Nucleus accumbens (tissue), 56 donors: ENCODE measurements at places on chromosomes 11 and 22.

DNA sequence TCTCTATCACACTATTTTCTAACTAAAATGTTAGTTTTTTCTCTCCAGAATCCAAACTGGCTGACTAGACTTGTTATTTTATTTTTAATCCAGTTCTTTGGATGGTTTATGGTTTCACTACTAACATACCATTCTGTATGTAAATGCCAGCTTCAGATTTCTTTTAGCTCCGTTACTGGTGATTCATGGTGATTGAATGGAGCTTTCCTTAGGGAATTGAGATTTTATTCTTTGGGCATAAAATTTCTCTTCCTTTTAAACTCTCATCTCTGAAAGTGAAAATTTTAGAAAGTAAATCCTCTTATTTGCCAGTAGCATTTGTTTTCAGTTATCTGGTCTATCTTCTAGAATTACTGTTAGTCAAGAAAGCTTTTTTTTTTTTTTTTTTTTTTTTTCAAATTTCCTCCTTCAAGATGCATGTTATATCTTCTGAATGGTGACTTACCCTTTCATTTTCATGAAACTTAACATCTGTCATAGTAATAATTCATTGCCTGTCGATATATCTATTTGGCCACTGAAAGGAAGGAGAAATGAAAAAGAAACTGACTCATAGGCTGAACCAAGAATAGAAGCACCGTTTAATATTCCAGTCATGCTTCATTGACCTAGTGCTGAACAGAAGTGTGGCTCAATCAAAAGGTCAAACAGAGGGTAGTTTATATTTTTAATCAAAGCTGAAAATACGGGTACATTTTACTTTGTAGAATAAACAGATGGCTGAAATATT, 6.4 kb downstream of the ENDOD1 start:
- DNase-seq: no peak

DNA sequence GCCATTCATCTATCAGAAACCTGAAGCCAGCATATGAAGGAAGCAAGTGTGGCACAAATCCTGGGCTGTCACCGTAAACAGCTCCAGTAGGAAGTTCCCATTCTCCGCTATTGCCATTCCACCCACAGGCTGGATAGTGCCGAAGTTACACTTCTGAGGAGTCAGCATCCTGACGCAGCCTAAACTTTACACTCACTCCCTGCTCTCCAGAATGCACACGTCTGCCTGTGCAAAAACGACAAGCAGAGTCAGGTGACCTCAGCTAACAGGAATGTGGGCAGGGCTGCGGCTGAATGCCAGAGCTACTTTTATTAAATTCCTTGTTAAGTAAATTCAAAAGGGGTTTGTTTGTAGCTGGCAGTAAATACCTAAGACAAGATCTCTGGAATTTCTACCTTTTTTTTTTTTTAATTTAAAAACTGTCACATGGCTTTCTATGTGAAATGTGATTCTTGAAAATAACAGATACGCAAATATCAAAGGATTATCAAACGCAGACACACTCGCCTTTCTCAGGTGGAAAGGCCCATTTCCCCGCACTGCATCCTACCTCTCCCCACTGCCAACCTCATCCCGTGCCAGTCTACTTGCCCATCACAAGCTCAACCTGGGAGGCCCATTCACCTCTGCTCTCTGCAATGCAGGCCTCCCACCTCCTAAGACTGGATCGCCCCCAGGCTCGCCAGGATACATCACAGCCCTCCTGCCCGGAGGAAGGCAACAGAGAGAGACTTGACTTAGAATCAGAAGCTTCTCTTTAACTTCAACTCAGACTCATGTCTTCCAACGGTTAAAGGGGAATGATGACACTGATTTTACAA, 33.5 kb downstream of the NFRKB start:
- DNase-seq: no peak

DNA sequence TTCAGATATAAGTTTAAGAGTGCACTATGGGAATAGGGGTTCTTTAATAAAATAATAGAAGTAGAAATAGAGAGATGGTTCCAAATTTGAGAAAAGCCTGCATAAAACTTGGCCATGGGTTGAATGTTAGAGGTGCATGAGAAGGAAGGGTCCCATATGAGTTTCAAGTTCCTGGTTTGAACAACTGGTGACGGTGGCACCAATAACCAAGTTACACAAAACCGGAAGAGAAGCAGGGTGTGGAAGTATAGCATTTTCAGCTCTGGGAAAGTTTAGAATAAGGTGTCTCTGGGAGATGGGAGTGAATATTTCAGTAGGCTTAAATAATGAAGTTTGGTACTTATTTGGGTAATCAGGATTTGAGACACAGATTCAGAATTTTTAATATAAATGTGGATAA, 2.4 kb downstream of the CASP1 start:
- no peak for DNase-seq

GRCh38 chr22:48740731-48741405, 1086.8 kb downstream of the BRD1 start:
- no peak for DNase-seq

- DNase-seq: no peak
Measured at GRCh38 chr11:61079416-61080150, 22.7 kb upstream of the CD5 start.

GRCh38 chr22:37887584-37888378, 18.3 kb upstream of the MICALL1 start:
- DNase-seq: peak; percentile 45

- no peak for DNase-seq
Measured at GRCh38 chr22:38718414-38718813, 12.7 kb downstream of the GTPBP1 start.

GRCh38 chr11:110984147-110984546, 261.4 kb upstream of the POU2AF2 start:
- DNase-seq: no peak

- no peak for DNase-seq
Measured at GRCh38 chr11:72352859-72353551, 81.3 kb downstream of the CLPB start.

DNA sequence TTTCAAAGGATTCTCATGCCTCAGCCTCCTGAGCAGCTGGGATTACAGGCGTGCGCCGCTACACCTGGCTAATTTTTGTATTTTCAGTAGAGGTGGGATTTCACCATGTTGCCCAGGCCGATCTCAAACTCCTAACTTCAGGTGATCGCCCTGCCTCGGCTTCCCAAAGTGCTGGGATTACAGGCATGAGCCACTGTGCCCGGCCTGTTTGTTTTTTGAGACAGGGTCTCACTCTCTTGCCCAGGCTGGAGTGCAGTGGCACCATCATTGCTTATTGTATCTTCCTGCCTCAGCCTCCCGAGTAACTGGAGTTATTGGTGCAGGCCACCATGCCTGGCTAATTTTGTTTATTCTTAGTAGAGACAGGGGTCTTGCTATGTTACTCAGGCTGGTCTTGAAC, 8.1 kb downstream of the FADS2 start:
- DNase-seq: no peak

GRCh38 chr11:122229078-122229477, 113.1 kb upstream of the BLID start:
- no peak for DNase-seq

DNA sequence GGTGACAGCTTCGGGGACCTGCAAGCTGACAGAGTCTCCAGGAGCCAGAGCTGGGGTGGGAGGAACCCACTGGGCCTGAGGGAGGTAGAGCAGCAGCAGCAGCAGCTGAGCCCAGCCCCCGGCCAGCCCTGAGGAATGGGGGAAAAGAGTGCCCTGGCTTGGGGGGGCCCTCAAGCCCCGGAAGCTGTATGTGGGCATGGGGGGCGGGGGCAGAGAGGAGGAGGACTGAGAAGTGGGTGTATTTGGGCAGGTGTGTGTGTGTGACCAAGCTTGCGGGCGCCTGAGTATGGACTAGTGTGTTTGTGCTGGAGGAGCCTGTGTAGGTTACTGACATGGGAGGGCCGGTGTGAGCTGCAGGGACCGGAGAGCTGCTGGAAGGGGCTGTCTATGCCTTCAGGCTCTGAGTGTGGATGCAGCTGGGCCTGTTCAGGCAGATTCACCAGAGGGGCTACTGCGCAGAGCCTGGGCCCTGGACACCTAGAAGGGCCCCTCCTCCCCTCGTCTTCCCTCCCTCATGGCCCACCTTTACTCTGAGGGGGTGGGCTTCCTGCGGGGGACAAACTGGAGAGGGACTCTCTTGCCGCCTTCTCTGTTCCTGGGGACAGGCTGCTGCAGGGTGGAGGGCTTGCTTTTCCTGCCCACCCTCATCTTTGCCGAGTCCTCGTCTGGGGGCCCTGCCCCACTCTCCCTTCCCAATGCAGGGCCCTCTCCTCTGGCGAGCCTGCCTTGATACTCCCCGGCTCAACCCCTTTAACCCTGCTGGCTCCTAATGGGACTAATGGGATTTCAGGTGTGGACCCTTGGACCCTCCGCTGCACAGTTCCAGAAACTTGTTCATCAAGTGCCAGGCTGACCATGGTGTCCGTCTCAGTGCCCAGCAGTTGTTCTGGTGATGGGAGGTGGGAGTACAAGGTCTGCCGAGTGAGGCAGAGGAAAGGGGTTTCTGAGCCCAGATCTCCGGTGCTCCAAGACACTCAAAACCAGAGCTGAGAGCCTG, 28.2 kb downstream of the ST3GAL4 start:
- no peak for DNase-seq

GRCh38 chr11:7528514-7529049, 14.8 kb downstream of the PPFIBP2 start:
- no peak for DNase-seq

DNA sequence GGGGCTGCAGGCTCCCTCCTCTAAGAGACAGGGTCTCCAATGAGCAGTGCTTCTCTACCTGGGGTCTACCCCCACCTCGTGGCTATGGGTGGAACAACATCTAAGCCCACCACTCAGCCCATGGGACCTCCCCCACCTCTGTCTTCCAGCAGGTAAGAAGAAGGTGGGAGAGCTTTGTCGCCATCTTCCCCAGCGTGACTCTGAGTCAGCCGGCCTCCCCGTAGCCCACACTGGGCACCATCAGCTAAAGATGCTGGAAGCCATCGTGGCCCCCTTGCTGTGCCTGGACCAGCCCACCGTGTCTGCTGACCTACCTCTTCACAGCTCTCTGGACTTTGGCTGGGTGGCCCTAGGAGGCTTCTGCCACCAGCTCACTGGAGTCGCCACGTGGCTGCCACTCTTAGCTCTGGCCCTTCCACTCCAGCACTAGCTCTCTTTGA, 944 bp downstream of the C11orf86 start:
- no peak for DNase-seq
